ENCODE measurements at places on chromosomes 16 and 17. TPM values are rescaled to one million over a fixed set of nuclear protein-coding genes. Genes with fewer than 3 reads are reported as not detected.

Gene CES1
- 1.00 TPM for total RNA-seq

Gene KRT39
- 0.11 TPM for total RNA-seq

Gene RRAD
- 8.0 TPM for total RNA-seq

Gene KRT32
- not detected for total RNA-seq

Gene PTX4
- 0.11 TPM for total RNA-seq

Gene AATK
- 0.11 TPM for total RNA-seq
